Effector memory CD4-positive, alpha-beta T cell (primary cell): ENCODE measurements at places on chromosomes 4 and X.
A peak's percentile ranks its signal among the peaks of the same experiment; 100 is the strongest.

DNA sequence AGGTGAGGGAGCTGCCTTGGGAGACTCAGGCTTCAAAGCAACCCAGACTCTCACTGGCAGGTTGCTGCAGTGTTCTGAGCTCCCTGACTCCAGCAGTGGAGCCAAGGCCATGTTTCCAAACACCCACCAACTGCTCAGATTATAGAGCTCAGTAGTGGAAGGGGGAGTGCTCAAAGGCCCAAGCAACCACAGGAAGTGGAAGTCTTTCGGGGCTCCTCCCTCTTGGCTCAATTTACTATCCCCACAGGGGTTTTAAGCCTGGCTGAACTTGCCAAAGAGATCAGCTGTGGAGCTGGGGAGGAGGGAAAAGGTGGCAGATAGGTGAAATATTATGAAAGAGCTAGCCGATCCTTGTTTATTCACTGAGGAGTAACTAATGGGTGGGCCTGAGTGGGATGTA, 82.5 kb downstream of the HPRT1 start:
- no peak overlapping the region for H3K4me3 ChIP-seq
- no peak for DNase-seq
- H3K27me3 ChIP-seq: peaks cover 24% of the 10 kb centered on the region
- H3K4me1 ChIP-seq: no peaks in the 10 kb centered on the region
- H3K36me3 ChIP-seq: no peaks in the 10 kb centered on the region

GRCh38 chrX:39755143-39756032, 342.4 kb downstream of the BCOR start:
- H3K4me3 ChIP-seq: no peak overlapping the region
- no peaks in the 10 kb centered on the region for H3K4me1 ChIP-seq
- no peaks in the 10 kb centered on the region for H3K36me3 ChIP-seq
- H3K27ac ChIP-seq: no peak overlapping the region

- DNase-seq: no peak
- no peaks in the 10 kb centered on the region for H3K27me3 ChIP-seq
- H3K27ac ChIP-seq: no peak overlapping the region
Measured at GRCh38 chrX:16930392-16930791, 16.1 kb upstream of the REPS2 start.

- H3K4me1 ChIP-seq: no peaks in the 10 kb centered on the region
- no peak overlapping the region for H3K4me3 ChIP-seq
- H3K27ac ChIP-seq: no peak overlapping the region
- H3K27me3 ChIP-seq: no peaks in the 10 kb centered on the region
- DNase-seq: no peak
Measured at GRCh38 chrX:97294041-97294440, 410.3 kb downstream of the RPA4 start.

DNA sequence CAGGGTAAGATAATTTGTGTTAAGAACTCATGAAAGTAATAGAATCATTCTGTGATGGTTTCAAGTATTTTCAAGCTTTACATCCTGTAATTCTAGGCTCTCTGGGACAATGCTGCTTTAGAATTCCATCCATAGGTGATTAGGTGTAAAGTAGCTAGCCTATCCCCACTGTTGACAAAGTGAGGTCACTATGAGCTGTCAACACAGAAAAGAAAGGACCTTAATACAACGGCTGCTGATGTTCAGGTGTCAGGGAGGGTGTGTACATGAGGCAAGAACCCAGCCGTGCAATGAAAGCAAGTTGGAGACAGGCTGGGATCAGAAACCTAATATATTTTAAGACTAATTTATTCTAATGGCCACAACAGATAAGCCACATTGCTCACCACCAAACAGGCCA, 36.8 kb upstream of the SH3RF1 start:
- no peak overlapping the region for H3K27ac ChIP-seq
- no peak for DNase-seq
- no peaks in the 10 kb centered on the region for H3K27me3 ChIP-seq
- no peak overlapping the region for H3K4me3 ChIP-seq

GRCh38 chrX:153457827-153458466, 12.1 kb upstream of the TREX2 start:
- H3K27ac ChIP-seq: no peak overlapping the region
- no peaks in the 10 kb centered on the region for H3K27me3 ChIP-seq
- no peak for DNase-seq
- H3K4me3 ChIP-seq: no peak overlapping the region
- H3K36me3 ChIP-seq: peaks cover 8% of the 10 kb centered on the region

DNA sequence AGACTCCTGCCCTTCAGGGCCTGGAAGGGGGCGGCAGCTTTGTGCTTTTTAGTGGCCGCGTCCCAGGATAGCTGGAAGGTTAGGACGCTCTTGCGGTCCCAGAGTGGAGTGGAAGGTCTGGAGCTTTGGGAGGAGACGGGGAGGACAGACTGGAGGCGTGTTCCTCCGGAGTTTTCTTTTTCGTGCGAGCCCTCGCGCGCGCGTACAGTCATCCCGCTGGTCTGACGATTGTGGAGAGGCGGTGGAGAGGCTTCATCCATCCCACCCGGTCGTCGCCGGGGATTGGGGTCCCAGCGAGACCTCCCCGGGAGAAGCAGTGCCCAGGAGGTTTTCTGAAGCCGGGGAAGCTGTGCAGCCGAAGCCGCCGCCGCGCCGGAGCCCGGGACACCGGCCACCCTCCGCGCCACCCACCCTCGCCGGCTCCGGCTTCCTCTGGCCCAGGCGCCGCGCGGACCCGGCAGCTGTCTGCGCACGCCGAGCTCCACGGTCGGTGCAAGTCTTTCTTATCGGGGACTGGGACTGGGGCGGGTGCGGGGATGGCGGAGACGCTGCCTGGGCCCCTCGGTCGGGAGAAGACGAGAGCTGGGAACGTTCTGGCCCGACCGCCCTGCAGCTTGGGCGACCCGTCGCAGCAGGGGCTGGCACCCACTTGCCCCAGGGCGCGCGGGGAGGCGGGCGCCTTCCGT, at the start of gene EDNRA:
TSS of gene EDNRA (plus strand) at position 207 of the 686 bp plus-strand sequence. CDS start 4,585 bp downstream, outside the sequence.
- H3K27ac ChIP-seq: no peak within 1 kb of the TSS
- no peaks in the 10 kb centered on the region for H3K27me3 ChIP-seq
- DNase-seq: no peak
- H3K36me3 ChIP-seq: no peaks in the 10 kb centered on the region
- no peaks in the 10 kb centered on the region for H3K4me1 ChIP-seq
- no peak within 1 kb of the TSS for H3K4me3 ChIP-seq

DNA sequence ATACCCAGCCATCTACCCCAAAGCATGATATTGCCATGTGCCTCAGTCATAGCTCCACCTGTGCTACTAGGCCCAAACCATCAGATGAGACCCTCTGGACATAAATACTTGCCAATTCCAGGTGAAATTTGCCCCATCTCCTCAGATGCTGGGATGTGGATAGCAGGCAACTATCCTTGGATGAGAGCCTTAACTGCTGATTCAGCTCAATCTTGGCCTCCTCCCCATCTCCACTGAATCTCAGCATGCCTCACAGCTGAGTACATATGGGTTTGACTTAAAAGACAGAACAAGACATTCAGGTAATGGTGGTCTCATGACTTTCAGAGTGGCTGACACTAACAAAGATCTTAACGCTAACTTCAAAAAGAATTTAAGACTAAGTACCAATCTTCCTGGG, 50.8 kb upstream of the KLHL13 start:
- no peaks in the 10 kb centered on the region for H3K4me1 ChIP-seq
- no peaks in the 10 kb centered on the region for H3K27me3 ChIP-seq
- no peak for DNase-seq
- H3K36me3 ChIP-seq: no peaks in the 10 kb centered on the region
- H3K4me3 ChIP-seq: no peak overlapping the region

GRCh38 chrX:85052205-85052604, 48.5 kb downstream of the APOOL start:
- H3K27me3 ChIP-seq: no peaks in the 10 kb centered on the region
- no peak for DNase-seq
- no peak overlapping the region for H3K4me3 ChIP-seq
- H3K36me3 ChIP-seq: no peaks in the 10 kb centered on the region

DNA sequence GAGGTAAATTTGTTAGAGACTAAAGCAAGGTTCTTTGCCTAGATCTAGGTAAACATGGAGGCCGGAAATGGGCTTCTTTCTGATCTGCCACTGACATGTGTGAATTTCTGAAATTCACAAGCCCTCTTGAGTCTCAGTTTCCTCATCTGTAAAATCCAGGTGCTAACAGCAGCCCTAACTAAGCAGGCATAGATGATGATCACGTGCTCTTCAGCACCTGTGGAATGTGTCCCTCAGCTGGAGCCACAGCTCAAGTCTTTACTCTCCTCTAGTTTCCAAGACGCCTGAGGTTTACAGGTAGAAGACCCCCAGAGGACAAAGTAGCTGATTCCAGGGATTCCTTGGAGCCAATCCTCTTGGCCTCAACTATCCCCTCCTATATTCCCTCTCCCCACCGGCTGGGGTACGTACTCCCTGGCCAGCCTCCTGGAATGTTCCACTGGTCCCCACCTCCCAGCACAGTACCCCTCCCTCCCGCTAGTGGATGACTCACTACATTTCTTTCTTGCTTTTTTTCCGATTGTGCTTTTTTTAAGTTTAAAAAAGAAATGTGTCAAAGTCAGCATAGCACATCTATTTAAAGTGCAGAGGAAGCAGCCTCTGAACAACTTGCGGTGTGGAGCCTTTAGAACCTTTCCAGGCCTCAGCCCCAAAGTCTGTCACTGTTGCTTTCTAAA, 98.4 kb downstream of the PHKA2 start:
- no peak for DNase-seq
- peak overlapping the region; percentile 52 for H3K4me3 ChIP-seq
- no peaks in the 10 kb centered on the region for H3K27me3 ChIP-seq
- peak overlapping the region; percentile 57 for H3K27ac ChIP-seq
- no peaks in the 10 kb centered on the region for H3K36me3 ChIP-seq

- DNase-seq: no peak
- no peak overlapping the region for H3K4me3 ChIP-seq
- H3K27ac ChIP-seq: no peak overlapping the region
- H3K27me3 ChIP-seq: no peaks in the 10 kb centered on the region
- no peaks in the 10 kb centered on the region for H3K4me1 ChIP-seq
Measured at GRCh38 chr4:168685136-168685809, 188.4 kb downstream of the PALLD start.

GRCh38 chr4:168853770-168854169, 156.3 kb downstream of the CBR4 start:
- no peak overlapping the region for H3K4me3 ChIP-seq
- H3K36me3 ChIP-seq: no peaks in the 10 kb centered on the region
- no peak overlapping the region for H3K27ac ChIP-seq
- no peaks in the 10 kb centered on the region for H3K27me3 ChIP-seq
- no peak for DNase-seq
- no peaks in the 10 kb centered on the region for H3K4me1 ChIP-seq

DNA sequence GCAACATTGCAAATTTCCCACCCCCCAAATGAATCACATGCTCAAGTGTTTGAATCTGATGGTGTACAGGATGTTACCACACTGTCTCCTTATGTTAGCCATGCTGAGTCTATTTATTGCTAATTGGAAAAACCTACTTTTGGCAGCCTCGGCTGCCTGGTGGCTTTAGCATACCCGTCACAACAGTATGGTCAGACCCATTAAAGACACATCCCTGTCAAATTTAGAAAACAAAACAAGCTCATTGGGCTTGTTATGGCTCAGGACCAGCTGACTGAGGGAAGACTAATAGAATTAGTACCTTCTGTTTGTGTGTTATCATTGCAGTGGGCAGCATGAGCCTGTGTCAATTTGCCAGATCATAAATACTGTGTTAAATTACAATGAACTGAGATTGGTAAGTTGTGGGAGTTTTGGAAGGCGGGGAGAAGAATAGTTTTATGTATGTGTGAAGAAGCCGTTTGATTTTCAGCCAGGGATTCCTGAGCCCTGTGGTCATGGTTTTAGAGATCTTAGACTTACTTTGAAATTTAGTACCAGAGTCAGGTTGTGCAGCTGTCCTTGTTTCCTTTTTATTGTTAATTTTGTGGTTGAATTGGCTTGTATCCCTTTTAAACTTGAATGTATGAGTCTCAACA, 66.8 kb downstream of the POLA1 start:
- H3K4me3 ChIP-seq: no peak overlapping the region
- no peaks in the 10 kb centered on the region for H3K27me3 ChIP-seq
- no peaks in the 10 kb centered on the region for H3K36me3 ChIP-seq
- no peak overlapping the region for H3K27ac ChIP-seq
- no peaks in the 10 kb centered on the region for H3K4me1 ChIP-seq
- DNase-seq: no peak

DNA sequence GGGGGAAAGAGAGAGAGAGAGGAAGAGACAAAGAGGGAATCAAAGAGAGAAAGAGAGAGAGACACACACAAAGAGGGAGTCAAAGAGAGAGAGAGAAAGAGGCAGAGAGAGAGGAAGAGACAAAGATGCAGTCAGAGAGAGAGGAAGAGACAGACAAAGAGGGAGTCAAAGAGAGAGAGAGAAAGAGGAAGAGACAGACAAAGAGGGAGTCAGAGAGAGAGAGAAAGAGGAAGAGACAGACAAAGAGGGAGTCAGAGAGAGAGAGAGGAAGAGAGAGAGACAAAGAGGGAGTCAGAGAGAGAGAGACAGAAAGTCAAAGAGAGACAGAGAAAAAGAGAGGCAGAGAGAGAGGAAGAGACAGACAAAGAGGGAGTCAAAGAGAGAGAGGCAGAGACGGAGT, 45.5 kb downstream of the MAGEA9 start:
- H3K27me3 ChIP-seq: no peaks in the 10 kb centered on the region
- DNase-seq: no peak
- H3K4me1 ChIP-seq: no peaks in the 10 kb centered on the region
- no peak overlapping the region for H3K27ac ChIP-seq
- no peak overlapping the region for H3K4me3 ChIP-seq
- H3K36me3 ChIP-seq: no peaks in the 10 kb centered on the region

DNA sequence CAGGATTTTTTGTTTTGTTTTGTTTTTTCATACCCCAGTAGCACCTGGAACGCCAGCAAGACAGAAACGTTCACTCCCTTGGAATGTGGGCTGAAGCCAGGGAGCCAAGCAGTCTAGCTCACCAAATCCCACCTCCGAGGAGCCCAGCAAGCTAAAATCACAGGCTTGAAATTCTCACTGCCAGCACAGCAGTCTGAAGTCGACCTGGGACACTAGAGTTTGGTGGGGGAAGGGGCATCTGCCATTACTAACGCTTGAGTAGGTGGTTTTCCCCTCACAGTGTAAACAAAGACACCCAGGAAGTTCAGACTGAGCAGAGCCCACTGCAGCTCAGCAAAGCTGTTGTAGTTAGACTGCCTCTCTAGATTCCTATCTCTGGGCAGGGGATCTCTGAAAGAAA, 99.6 kb upstream of the FGF16 start:
- no peak for DNase-seq
- H3K27ac ChIP-seq: no peak overlapping the region
- no peaks in the 10 kb centered on the region for H3K27me3 ChIP-seq
- H3K4me3 ChIP-seq: no peak overlapping the region

GRCh38 chr4:73539386-73539785, 57.8 kb downstream of the AFM start:
- DNase-seq: no peak

DNA sequence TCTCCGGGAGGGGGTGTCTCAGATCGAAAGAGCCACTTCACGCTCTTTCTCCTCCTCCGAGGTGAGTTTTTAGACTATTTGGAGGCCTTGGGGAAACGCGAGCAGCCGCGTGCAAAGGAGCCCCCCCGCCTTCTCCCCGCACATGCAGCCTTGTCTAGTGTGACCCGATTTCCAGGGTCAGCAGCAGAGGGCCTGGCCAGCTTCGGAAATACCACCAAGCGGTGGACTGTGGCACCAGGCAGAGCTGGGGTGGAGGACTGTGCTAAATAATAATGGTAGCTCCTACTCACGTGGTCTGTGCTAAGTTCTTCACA, 79.3 kb upstream of the BCOR start:
- H3K27ac ChIP-seq: peak overlapping the region; percentile 92
- H3K36me3 ChIP-seq: no peaks in the 10 kb centered on the region

- no peaks in the 10 kb centered on the region for H3K36me3 ChIP-seq
- no peaks in the 10 kb centered on the region for H3K27me3 ChIP-seq
- no peak overlapping the region for H3K27ac ChIP-seq
- DNase-seq: no peak
Measured at GRCh38 chr4:15238720-15239119, 189.1 kb upstream of the C1QTNF7 start.
